ENCODE measurements at places on chromosomes 5 and 9.

DNA sequence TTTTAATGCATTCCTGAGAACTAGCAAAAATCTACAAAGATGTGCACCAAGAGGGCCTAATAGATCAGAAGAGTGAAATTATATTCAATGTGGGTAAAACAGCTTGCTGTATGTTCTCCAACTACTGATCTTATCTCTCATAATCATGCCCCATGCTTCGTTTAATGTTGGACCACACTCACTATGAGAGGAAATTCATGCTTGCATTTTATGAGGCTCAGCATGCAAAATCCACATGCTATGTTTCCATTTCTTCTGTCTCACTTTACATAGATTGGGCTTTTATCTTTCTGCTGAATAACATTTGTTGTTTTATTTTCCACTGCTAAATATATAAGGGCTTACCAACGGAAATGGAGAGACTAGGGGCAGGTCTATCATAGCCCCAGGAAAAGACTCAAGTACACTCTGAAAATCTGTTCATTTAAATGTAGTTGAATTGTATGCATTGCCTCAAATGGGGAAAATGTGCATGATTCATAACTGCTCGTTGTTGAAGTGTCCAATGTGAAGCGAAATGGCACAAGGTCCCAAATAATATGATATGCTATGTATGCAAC lies 474.2 kb downstream of the EFNA5 start:
- DNase-seq, result no peak

DNA sequence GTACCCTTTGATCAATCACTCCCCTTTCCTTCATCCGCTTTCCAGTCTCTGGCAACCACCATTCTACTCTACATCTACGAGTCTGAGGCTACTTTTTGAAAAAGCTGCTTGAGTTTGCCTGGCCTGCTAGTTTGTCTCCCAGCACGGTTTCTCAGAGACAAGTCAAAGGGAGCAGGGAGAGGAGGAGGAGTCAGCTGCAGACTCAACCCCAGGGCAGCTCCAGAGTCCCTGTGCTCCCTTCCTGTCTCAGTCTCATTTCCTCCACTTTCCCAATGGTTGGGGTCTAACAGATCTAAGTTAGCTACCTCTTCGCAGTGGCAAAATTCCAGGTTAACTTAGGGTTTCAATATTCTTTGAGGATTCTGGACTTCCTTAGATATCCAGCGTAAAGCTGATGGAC lies 80.0 kb upstream of the PCA3 start:
- DNase-seq, result no peak

GRCh38 chr9:113608082-113608685 lies 144.7 kb downstream of the RGS3 start:
- DNase-seq, result no peak

DNA sequence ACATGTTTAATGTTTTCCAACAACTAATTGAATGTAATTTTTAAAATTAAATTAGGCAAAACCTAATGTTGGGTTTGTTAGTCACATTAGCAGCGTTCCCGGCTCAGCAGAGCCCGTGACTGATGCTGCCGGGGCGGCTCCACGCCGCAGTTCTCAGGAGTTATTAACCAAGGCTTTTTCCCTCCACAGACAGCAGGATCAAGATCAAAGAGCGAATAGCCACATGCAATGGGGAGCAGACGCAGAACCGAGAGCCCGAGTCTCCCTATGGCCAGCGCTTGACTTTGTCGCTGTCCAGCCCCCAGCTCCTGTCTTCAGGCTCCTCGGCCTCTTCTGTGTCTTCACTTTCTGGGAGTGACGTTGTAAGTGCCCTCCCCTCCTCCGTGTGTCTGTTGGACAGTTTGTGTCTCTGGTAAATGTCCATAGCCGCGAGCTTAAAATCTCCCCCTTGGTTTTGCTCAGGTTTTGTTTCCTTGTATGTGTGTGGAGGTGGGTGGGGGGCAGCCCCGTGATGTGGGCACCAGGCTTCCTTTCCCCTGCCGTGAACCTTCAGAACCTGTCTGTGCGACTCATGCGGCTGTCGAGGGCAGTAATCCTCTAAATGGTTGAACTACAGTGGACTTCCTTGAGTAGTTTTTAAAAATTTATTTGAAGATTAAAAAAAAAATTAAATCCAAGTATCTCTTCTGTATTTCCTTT lies 37.1 kb downstream of the TENT4A start:
- DNase-seq, result no peak

GRCh38 chr5:164799391-164799790 lies 1294.0 kb downstream of the MAT2B start:
- no peak for DNase-seq

DNA sequence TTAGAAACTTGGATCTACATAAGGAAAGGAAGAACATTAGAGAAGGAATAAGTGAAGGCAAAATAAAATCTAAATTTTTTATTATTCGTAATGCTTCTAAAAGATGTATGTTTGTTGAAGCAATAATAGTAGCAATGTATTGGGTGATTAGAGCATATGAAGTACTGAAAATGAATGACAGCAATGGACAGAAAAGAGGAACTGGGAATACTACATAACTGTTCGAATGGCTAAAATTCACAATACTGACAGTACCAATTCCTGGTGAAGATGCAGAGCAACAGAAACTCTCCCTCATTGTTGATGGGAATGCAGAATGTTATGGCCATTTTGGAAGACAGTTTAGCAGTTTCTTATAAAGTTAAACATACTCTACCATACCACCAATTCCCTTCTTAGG lies 177.3 kb upstream of the SPEF2 start:
- no peak for DNase-seq

GRCh38 chr5:95241-95980 lies 3.4 kb downstream of the PLEKHG4B start:
- no peak for DNase-seq

DNA sequence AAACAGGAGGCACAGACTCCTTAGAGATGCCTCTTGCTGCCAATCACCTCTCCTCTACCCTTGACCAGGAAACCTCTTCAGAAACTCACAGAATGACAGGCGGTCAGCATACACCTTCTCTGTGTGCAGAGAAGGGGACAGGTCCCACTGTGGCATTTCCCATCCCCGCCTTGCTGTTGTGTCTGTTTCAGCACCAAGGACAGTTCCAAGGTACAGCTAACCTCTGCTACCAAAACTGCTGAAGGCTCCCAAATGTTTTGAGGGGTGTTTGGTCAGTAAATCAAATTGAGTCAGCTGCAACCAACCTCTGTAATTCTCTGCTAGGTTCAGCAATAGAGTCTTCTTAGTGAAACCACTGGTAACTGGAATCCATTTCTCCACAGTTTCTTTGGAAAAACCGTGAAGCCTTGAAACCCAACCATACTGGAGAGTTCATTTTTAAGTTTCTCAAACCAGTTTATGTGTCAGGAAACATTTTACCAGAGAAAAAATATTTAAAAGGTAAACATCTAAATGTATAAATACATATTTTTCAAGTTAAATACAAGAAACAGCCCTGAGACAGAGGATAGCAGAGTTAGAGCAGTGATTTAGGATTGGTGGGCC lies 122.0 kb downstream of the DRD1 start:
- no peak for DNase-seq

GRCh38 chr9:1458503-1458902 lies 408.3 kb downstream of the DMRT2 start:
- DNase-seq, result no peak

DNA sequence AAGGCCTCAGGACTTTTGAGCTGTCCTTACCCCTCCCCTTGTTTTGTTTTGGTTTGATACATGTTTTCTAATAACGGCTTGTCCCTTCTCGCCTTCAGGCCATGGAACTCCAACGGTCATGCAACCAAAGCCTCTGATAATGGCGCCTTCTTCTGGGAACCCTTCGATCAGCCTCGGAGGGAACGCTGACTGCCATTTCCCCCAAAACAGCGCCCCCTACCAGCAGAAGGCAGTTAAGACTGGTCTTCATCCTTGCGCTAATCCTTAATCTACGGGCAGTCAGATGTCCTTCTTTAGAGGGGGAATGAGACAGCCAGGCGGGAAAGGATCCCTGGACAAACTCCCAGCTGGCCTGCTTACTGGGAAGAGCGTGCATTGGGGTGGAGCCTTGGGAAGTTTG lies 276.6 kb downstream of the ICE1 start:
- no peak for DNase-seq

DNA sequence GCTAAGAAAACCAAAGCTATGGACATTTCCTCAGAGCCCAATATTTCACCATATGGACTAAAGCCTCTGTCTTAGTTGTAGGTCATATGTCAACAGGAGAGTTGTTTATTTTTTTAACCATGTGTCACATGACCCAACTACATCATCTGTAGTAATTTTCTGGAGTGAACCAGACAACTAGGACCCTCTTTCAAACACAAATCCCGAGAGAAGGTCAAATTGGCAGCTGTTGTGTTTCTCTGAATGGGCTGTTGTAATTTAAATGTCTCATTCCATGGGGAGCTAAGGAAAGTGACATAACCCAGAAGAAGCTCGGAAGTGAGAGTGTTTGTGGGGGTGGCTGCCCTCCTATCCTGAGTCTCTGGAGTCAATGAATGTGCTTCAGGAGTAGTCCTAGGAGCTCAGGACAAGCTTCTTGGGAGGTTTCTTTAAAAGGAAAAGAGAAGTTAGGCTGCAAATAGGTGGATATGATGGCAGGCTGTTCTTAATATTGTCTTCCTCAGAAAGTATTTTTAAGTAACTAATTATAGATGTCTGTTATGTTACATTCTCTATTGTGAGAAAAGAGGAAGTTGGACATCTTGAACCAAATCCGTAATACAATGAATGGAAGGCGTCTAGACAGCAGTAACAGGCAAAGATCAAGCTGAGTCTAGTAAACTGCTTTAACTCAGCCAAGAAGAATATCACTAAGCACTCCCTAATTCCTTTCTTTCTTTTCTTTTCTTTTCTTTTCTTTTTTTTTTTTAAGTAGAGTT lies 50.1 kb downstream of the TMEM167A start:
- no peak for DNase-seq

DNA sequence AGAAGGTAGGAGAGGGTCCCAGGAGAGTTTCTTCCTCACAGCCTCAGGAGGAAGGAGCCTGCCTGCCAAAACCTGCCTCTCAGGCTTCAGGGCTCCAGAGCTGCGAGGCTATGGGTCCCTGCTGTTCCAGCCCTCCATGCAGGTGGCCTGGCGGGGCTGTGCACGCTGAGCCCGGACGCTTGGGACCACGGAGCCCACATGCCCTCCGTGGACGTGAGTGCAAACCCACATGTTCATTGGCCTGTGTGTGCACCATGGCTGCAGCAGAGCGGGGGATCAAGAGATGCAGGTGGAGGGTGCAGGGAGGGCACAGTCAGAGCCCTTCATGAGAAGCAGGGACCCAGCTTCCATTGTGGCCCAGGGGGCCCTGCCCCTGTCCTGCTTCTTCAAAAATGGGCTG lies 287.3 kb downstream of the IRX2 start:
- DNase-seq, result no peak

DNA sequence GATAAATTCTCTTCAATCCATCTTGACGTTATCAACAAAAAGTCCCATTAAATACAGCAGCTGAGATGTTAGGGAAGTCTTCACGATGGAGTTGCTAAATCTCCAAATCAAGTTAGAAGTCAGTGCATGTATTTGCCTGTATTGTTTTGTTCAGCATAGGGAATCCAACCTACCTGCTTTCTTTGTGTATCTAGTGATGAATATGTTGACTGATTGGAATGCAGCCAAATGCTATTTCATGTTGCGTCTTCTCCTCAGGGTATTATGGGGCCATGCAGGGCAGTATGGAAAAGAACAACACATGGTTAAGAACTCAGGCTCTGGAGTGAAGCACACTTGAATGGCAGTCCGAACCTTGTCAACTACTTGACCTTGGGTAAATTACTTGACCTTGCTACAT lies 529.5 kb upstream of the ZNF462 start:
- DNase-seq, result no peak

DNA sequence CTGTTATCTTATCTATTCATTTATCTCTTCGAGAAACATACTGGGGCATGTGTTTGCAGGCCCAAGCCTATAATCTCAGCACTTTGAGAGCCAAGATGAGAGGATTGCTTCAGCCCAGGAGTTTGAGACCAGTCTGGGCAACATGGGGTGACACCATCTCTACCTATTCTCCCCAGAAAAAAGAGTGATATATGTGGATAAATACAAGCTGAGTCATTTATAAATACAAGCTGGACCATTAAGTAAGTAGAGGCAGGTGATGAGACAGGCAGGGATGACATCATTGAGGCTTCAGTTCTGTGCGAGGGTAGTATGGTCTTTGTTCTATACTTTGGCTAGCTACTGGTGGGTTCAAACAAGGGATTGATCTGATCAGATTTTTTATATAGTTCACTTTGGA lies 25.6 kb downstream of the PBX3 start:
- DNase-seq, result no peak

GRCh38 chr9:134735441-134736175 lies 94.0 kb downstream of the COL5A1 start:
- DNase-seq, result no peak

- no peak for DNase-seq
Measured at GRCh38 chr5:61673007-61673735, 341.1 kb downstream of the ZSWIM6 start.

- DNase-seq, result no peak
Measured at GRCh38 chr9:107819772-107820565, 330.4 kb upstream of the KLF4 start.
